ENCODE measurements at places on chromosomes 12 and 14. TPM values are rescaled to one million over a fixed set of nuclear protein-coding genes. Genes with fewer than 3 reads are reported as not detected.

Gene OR10G3
- total RNA-seq = not detected

Gene GALC
- 12.4 TPM for total RNA-seq

Gene EPYC
- total RNA-seq = not detected

Gene PCNX1
- 15.8 TPM for total RNA-seq

Gene TEX52
- not detected for total RNA-seq

Gene GPR84
- total RNA-seq = not detected

Gene CLEC14A
- not detected for total RNA-seq

Gene KRT8
- 4,552 TPM for total RNA-seq

Gene ASIC1
- 5.1 TPM for total RNA-seq

Gene NEUROD4
- total RNA-seq = not detected

Gene KRT75
- total RNA-seq = 0.11 TPM
